ENCODE measurements at places on chromosomes 6 and 20. TPM values are rescaled to one million over a fixed set of nuclear protein-coding genes. Genes with fewer than 3 reads are reported as not detected.

SEMG1 gene
- not detected for total RNA-seq

FUCA2 gene
- total RNA-seq, result 3.1 TPM

WFDC10A gene
- total RNA-seq, result not detected

SAYSD1 gene
- 20.2 TPM for total RNA-seq

OLIG3 gene
- total RNA-seq, result not detected

PRSS16 gene
- 0.25 TPM for total RNA-seq

IRF4 gene
- total RNA-seq, result 10.4 TPM

TRIM40 gene
- not detected for total RNA-seq

DNA sequence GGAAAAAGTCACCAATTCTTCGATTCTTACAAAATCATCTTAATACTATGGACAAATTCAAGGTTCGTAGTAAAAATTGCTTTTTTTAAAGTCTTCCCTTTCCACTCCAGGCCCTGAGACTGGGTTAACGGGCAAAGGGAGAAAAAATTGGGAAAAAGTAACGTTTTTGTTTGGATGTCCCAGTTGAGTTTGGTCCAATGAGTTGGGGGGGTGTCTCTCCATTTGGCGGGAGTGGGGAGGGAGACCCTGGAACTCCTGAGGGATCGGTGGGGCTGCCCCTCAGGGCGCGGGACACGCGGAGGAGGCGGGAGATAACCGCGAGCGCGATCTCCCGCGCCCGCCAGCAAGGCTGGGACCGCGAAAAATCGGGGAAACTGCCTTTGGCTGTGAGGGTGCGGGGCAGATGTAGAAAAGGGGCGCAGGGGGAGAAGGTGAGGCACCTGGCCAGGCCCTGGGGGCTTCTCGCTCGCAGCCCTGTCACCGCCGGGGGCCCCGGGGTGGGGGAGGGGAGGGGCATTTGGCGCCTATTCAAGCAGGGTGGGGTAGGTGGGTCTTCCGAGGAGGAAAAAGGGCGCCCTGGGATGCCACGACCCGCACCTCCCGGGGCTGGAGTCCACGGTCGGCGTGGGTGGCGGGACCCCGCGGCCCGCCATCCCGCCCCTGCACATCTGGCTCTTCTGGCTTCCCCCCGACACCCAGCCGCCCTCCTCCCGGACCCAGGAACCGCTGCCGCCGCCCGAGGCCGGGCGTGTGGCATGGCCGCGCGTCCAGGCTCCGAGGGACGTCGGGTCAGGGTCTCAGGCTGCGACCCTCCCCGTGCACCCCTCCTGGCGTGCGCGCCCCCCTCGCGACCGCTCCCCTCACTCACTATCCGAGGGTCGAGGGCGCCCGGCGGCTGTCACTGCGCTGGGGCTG is 595 bp downstream of the FBXO5 start:
- peak; percentile 60 for DNase-seq

DNA sequence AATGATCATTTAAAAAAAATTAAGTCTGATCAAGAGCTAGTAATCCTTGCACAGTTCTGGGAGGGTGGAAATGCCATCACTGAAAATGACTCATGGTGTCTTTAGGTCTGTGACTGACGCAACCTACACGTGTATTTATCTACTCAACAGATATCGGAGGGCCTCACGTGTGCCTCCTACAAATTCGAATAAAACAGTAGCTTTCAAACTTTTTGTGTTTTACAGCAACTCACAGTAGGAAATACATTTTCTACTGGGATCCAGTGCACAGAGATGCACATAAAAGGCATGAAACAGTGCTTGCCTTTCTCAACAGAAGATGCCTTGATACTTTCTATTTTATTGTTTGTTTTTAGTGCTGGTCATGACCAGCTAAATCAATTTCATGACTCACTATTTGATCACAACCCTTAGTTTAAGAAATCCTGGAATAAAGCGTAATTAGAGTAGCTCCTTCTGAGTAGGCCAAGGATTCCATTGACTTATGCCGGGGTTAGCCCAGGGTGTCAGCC is 210.0 kb upstream of the SNX9 start:
- no peak for DNase-seq

DNA sequence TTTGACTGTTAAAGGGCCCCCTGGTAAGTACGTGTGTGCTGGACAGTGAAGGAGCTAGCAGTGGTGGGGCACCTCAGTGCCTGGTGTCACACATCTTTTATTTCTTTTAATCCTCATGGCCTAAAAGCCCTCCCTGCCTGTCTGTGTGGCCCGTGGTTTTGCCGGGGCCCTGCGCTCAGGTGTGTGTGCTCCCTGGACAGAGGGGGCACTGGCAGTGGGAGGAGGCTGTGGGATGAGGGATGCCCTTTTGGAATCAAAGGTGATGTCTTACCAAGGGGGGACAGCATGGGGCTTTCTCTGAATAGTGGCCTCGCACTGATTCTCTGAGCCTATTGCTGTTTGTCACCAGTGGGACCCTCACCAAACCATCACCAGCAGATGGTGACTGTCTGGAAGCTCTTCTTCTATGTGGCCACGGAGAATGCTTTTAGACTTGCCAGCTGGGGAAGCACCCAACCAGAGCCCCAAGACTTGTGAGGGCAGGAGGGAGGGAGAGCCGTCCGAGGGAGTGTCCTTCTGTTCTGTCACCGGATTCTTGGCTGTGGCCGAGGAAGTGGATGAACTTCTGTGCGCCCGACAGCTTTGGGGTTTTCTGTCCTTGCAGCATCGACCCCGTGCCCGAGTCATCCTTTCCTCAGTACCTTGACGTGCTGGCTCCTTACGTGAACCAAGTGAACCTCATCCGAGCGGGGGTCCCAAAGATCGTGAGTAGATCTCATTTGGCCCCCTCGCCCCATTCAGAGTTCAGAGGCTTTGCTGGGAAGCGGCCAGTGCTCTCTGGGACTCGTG is 18.1 kb downstream of the PNLDC1 start:
- DNase-seq, result no peak

DNA sequence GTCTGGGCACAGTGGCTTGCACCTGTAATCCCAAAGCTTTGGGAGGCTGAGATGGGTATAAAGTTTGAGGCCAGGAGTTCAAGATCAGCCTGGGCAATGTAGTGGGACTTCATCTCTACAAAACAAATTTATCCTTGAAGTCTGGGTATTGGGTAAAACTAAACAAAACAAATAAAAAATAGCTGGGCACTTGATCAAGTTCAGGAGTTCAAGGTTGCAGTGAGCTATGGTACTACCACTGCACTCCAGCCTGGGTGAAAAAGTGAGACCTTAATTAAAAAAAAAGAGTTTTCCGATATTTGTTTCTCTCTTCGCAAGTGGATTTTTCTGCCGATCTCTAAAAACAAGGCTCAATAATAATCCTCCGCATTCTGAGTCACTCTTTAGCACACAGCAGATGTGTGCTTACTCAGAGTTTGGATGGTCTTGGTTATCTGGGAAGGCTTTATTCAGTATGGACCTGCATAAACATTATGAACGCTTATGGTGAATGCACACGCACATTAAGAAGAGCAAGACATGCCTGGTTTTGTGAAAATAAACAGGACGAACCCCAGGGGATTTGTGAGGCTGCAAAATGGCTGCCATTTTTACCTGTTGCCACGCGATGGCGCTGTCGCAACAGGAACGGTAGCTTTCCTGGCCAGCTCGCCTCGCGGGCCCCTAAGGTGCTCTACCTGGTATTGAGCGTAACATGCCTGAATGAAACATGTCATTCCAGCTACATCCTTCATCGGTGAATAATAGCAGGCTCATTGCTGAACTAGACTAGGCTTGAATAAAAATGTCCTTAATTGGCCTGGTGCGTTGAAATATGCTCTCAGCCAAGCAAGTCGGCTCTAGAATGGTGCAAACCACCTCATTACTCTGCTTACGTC is 6.0 kb downstream of the OPN5 start:
- DNase-seq, result peak; percentile 30

- DNase-seq, result no peak
Observed at GRCh38 chr6:16267428-16268263, 29.3 kb downstream of the GMPR start.

DNA sequence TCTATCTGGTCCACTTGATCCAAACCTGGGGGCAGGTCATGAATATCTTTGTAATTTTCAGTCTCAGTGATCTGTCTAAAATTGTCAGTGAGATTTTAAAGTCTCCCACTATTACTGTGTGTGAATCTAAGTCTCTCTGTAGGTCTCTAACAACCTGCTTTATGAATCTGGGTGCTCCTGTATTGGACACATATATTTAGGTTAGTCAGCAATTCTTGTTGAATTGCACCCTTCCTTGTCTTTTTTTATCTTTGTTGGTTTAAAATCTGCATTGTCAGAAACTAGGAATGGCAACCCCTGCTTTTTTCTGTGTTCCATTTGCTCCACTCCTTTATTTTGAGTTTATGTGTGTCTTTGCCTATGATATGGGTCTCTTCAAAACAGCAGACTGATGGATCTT is 140.7 kb downstream of the ASCC3 start:
- no peak for DNase-seq

GRCh38 chr6:151847064-151847463 is 39.6 kb downstream of the ESR1 start:
- no peak for DNase-seq

DNA sequence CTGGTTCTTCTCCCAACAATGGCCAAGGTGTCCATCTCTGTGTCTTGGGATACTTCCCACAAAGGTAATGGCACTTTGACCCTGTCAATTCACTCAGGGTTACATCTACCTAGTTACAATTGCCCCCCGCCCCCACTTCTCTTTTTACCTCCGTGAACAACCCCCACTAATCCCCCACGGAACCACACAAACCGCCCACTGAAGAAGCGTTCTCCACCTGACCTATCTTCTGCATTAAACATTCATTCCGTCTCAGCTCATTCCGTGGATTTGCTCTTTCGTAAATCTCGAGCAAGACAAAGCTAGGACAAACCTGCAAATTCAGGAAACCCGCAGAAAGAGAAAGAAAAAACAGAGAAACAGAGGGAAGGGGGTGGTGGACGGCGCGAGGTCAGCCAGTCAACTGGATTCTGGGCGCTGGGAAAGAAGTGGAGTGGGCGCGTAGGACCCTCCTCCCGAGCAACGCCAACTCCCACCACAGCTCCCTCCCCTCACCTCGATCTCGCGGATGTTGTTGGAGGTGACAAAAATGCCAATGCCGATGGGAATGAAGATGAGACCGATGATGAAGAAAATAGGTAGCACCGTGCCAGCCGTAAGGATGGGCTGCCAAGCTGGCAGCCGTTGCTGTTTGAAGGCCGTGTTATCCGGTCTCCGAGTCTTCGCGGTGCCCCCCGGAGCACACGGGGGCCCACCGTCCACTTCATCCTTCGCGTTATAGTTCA is 523 bp downstream of the TMEM30A start:
- no peak for DNase-seq

- no peak for DNase-seq
Observed at GRCh38 chr6:4567141-4567540, 209.1 kb upstream of the CDYL start.

GRCh38 chr6:162873537-162873936 is 145.8 kb downstream of the PACRG start:
- DNase-seq, result no peak

DNA sequence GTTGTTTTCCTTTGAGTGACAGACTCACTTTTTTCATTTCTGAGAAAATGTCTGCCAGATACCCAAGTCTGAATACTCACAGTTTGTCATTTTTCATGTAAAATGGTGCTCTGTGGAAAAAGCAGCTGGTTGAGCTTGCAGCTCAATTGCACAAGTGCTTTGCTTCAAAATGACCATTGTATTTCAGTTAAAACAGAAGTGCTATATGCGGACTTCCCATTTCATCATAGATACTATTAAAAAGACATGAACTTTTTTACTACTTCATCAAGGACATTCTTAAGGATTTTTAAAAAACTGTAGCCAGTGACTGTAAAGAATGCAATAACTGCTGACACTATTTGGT is 61.5 kb downstream of the KCNS1 start:
- DNase-seq, result no peak

DNA sequence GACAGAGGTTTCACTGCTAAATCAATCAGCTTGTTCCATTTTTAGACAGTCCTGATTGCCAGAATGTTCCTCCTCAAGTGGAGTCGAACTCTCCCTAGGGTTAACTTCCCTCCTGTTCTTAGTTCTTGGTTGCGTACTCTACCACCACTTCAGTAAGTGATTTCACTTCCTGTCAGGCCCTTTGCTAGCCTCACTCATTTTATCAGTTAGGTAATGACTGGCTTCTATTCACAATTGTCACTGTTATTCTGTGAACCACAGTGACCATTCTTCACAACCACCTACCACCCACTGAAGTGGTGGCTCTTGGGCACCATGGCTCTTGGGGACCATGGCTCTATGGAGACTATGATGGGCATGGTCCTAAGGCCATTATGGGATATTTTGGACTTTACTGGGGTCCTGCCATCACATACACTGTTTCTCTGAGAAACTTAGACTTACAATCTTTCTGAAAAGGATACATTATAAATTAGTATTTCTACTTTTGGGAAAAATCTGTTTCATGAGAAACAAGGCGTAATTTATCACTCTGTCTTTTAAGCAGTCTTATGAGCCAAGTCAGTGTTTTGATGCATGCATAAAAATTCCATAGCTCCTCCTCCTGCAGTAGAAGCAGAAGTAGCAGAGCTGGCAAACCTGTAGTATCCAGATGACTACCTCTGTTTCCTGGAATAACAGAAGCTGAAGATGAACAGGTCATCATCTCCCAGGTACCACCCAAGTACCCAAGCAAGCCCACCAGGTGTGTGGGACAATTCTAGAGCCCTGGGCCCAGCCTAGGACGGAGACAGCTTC is 66.3 kb downstream of the ATXN1 start:
- no peak for DNase-seq

DNA sequence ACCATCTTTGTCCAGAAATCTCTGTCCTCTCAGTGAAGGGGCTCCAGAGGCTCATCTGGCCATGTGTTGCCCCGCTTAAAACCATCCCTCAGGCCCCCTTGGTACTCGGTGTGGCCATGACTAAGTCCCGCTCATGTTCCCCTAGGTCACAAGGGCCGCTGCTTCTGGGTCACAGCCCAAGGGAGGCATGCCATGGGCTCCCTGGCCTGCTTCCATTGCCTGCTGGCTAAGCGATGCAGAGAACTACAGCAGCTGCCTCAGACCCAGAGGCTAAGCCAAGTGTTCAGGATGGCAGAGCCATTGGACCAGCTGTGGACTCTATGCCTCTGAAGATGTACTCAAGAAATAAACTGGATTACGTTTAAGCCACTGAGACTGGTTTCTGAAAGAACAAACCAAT is 95.5 kb downstream of the ZFP64 start:
- DNase-seq, result no peak

- DNase-seq, result no peak
Observed at GRCh38 chr6:158596861-158597260, 37.0 kb downstream of the TMEM181 start.

DNA sequence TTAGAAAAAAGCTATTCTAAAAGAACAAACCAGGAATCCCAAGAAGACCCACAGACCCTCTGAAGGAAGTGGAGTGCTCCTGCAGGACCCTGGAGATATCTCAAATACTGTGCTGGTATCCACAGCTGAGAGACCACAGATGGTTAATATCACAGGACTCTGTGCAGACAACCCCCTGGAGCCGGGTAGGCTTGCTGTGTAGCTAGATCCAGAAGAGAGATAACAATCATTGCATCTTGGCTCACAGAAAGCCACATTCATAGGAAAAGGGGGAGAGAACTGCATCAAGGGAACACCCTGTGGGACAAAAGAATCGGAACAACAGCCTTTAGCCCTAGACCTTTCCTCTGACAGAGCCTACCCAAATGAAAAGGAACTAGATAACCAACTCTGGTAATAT is 689.5 kb downstream of the PHF3 start:
- DNase-seq, result no peak
